Glutamatergic neuron (in vitro differentiated cells): ENCODE measurements at places on chromosomes 4 and X.

DNA sequence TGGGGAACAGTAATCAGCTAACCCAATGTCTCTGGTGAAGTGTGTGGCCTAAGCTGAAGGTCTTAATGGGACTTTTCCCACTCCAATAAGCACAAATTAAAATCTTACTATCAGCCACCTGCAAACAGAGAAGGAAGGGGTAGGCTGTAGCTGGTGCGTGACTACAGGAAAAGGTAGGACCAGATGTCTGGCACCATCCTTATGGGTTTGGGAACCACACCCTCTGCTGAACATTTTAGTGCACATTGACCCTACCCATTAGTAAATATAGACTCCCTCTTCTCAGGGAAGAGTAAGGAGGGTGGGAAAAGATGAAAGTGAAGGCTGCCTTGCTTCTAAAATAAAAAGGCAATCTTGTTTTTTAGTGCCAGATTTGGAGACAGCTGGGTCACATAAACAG is 602.8 kb downstream of the FAT4 start:
- H3K27me3 ChIP-seq, result peaks cover 2% of the 10 kb centered on the region
- no peaks in the 10 kb centered on the region for H3K36me3 ChIP-seq
- DNase-seq, result no peak
- H3K27ac ChIP-seq, result peak overlapping the region; percentile 28

GRCh38 chrX:1449823-1450149 is 2.9 kb downstream of the ASMTL start:
- DNase-seq, result no peak
- peaks cover 46% of the 10 kb centered on the region for H3K36me3 ChIP-seq
- H3K4me1 ChIP-seq, result no peaks in the 10 kb centered on the region
- peaks cover 15% of the 10 kb centered on the region for H3K27me3 ChIP-seq
- no peak overlapping the region for H3K4me3 ChIP-seq

DNA sequence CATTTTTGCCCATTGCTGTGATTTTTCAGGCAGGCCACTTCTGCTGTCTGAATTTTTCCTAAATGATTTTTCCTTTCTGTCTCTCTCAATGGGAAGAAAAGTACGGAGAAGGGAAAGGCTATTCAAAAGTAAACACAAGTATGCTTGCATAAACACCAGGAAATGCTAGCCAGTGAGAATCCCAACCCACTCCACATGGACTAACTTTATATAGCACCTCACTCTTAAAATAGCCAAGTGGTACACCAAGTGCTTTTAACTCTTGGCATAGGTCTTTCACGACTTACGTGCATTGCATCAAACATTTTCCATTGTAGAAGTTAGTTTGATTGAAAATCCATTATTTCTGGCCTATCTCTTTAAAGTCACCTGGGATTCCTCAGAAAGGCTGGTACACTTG is 178.9 kb upstream of the SPANXN1 start:
- H3K4me3 ChIP-seq, result no peak overlapping the region
- H3K27me3 ChIP-seq, result no peaks in the 10 kb centered on the region
- H3K27ac ChIP-seq, result no peak overlapping the region
- no peak for DNase-seq
- H3K36me3 ChIP-seq, result no peaks in the 10 kb centered on the region

GRCh38 chr4:22510750-22511149 is 5.1 kb downstream of the ADGRA3 start:
- no peak overlapping the region for H3K27ac ChIP-seq
- H3K4me1 ChIP-seq, result peaks cover 19% of the 10 kb centered on the region
- H3K36me3 ChIP-seq, result no peaks in the 10 kb centered on the region
- peaks cover 5% of the 10 kb centered on the region for H3K27me3 ChIP-seq
- no peak for DNase-seq

DNA sequence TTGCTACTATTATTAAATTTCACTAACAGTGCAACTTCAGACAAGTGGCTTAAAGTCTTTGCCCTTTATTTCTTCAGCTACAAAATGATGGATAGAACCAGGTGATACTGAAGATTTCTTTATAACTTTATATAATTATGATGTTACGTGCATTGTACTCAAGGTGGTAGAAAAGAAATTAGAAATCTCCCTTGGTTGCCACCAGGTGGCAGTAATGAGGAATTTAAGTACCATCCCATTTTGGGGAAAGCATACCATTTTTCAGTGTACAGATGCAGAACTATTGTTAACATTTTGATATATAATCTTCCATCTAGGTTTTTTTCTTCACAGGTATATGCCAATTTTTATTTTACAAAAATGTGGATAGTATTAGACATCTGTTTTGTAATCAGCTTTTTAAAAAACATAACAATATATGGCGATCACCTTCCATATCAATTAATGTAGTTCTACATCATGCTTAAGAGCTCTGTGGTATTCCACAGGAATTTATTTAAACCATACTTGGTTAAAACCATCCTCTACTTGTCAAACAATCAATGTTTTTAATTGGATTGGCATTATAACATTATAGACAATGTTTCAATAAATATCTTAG is 37.7 kb upstream of the RAB33B start:
- H3K4me1 ChIP-seq, result peaks cover 1% of the 10 kb centered on the region
- H3K27me3 ChIP-seq, result no peaks in the 10 kb centered on the region
- peaks cover 30% of the 10 kb centered on the region for H3K36me3 ChIP-seq
- no peak for DNase-seq
- no peak overlapping the region for H3K27ac ChIP-seq
- H3K4me3 ChIP-seq, result no peak overlapping the region

DNA sequence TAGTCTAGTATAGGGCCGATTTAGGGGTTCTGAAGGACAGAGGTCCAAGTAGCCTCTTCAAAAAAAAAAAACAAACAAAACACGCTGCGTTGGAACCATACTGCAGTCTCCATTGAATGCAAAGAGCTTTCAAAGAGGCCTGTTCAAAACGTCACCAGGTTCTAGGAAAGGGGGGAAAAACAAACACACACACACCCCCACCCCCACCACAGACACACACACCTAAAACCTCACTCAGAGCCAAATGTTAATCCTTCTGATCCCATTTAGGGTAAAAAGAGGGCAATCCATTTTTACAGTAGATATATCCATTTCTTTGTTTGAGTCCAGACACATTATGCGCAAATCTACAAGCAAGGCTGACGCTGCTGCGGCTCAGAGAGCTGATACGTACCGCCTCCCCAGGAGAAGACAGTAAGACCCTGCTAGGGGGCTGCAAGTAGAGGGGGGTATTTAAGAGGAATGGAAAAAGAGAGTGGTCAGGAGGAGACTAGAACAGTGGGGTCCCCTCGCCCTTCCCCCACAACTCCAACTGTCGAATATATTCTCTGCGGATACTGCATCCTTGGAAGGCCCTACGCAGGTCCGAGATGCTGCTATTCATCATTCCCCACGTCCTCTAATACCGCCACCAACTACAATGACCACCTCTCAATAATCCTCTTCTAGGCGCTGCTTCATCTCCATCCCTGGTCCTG is 1.3 kb downstream of the NKRF start:
- no peak for DNase-seq
- no peaks in the 10 kb centered on the region for H3K4me1 ChIP-seq
- peak overlapping the region; percentile 93 for H3K4me3 ChIP-seq
- no peaks in the 10 kb centered on the region for H3K36me3 ChIP-seq

DNA sequence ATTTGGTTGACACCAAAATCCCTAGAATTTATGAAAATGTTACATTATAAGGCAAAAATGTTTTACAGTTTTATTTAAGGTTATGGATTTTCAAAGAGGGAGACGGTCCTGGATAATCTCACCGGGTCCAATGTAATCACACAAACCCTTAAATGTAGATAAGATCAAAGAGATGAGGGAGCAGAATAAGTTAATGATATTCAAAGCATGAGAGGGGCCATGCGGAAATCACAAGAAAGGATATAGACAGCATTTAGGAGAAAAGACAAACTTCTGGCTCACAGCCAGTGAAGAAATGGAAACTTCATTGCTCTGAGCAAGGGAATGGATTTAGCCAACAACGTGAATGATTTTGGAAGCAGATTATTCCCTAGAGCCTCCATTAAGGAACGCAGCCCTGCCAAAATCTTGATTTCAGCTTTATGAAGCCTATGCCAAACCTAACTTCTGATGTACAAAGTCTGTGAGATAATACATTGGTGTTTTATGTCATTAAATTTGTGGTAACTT is 684.4 kb upstream of the GNPDA2 start:
- H3K27ac ChIP-seq, result no peak overlapping the region
- no peaks in the 10 kb centered on the region for H3K4me1 ChIP-seq
- H3K36me3 ChIP-seq, result no peaks in the 10 kb centered on the region
- H3K4me3 ChIP-seq, result no peak overlapping the region
- no peaks in the 10 kb centered on the region for H3K27me3 ChIP-seq
- DNase-seq, result no peak

DNA sequence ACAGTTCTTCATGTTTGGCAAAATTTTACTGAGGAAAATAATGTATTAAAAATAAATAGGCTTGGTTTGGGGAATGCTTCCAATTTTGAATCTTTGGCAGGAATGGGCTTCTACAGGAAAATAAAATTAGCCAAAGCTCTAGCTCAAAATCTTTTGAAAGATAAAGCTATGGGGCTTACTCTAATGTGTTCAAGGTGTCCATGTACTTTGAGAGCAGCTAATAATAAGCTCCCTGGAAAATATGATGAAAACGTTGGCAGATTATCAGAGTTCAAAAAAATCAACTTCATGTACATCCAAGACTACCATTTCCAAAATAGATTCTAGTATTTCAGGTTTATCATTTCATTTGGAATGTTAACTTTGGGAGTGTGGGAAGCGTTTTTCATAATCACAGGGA is 158.4 kb downstream of the EMCN start:
- no peak overlapping the region for H3K27ac ChIP-seq
- H3K36me3 ChIP-seq, result no peaks in the 10 kb centered on the region
- H3K4me1 ChIP-seq, result no peaks in the 10 kb centered on the region

- H3K27ac ChIP-seq, result peak overlapping the region; percentile 98
- H3K4me3 ChIP-seq, result peak overlapping the region; percentile 89
- peaks cover 10% of the 10 kb centered on the region for H3K36me3 ChIP-seq
- H3K4me1 ChIP-seq, result peaks cover 2% of the 10 kb centered on the region
Measured at GRCh38 chr4:110411574-110412011, 64.4 kb upstream of the ENPEP start.

DNA sequence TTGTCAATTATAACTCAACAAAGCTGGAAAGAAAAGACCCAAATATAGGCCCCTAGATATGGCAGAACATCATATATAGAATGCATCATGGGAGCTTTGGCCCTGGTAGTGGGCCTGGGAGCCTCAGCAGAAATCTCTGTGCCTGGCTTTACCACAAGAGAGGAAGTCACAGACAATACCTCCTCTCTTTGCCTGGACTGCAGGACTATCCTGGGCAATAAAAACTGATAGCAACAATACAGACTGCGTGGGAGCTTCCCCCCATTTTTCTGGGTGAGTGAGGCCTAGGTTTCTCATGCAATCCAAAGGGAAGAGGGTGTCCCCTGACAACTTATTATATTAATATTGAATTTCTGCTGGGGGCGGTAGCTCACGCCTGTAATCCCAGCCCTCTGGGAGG is 64.0 kb upstream of the NFKB1 start:
- H3K4me1 ChIP-seq, result peaks cover 8% of the 10 kb centered on the region
- no peak overlapping the region for H3K27ac ChIP-seq
- DNase-seq, result no peak
- peaks cover 4% of the 10 kb centered on the region for H3K36me3 ChIP-seq
- no peak overlapping the region for H3K4me3 ChIP-seq
- H3K27me3 ChIP-seq, result no peaks in the 10 kb centered on the region

GRCh38 chr4:99405433-99406115 is 29.6 kb downstream of the ADH7 start:
- H3K27ac ChIP-seq, result no peak overlapping the region
- H3K4me3 ChIP-seq, result no peak overlapping the region
- H3K36me3 ChIP-seq, result no peaks in the 10 kb centered on the region
- DNase-seq, result peak; percentile 78

DNA sequence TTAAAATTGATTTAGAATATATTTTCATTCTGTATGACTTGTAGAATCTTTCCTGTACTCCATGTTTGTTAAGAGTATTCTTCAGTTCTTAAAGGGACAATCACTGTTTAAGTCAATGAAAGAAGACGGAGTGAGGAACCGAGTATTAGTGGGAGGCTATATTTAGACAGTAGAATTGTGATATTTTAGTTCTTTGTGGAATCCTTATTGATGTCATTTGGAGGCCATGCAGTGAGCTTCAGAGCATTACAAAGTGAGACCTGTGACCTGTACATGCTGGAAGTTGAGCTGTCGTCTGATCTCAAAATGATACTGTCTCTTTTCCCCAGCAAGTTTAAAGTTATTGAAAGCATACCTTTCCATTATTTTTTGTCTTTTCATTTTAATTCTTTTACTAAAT is 394.7 kb downstream of the GALNTL6 start:
- no peak overlapping the region for H3K4me3 ChIP-seq
- no peaks in the 10 kb centered on the region for H3K27me3 ChIP-seq
- H3K4me1 ChIP-seq, result no peaks in the 10 kb centered on the region

DNA sequence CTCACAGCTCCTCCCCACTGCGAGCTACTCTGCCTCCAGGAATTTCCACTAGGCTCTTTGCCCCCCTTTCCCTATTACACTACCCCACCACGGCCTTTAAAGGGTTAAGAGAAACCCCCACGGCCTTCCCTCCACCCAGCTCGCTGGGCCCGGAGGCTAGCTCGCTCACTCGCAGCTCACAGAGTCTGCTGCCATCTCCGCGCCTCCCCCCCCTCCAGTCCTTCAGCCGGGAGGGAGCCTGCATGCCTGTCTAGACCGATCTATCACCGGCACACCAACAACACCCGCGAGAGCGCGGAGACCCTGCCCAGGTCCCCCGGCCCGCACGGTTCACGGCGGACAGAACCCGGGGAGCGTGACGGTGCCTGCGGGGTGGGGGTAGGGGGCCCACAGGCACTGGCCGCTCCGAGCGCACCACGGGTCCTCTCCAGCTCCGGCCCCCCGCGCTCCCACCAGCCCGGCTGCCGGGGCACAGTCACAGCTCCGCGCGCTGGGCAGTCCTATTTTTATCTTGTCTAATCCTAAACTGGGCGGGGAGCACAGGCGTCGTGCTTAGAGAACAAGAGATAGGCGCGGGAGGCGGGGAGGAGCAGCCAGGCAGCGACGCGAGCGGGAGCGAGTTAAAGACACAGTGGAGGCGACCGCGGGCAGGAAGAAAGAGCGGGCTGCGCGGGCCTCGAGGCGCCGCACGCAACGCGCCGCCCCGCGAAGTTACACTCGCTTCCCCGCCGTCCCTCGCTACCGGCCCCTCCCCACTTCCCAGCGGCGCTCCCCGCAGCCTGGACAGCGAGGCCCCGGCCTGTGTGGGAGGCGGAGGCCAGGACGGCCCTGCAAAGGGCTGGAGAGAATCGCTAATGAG is 3.5 kb downstream of the BCOR start:
- DNase-seq, result peak; percentile 54
- H3K36me3 ChIP-seq, result no peaks in the 10 kb centered on the region
- peak overlapping the region; percentile 95 for H3K4me3 ChIP-seq
- H3K4me1 ChIP-seq, result peaks cover 23% of the 10 kb centered on the region
